ENCODE measurements at places on chromosomes 7 and 10.

DNA sequence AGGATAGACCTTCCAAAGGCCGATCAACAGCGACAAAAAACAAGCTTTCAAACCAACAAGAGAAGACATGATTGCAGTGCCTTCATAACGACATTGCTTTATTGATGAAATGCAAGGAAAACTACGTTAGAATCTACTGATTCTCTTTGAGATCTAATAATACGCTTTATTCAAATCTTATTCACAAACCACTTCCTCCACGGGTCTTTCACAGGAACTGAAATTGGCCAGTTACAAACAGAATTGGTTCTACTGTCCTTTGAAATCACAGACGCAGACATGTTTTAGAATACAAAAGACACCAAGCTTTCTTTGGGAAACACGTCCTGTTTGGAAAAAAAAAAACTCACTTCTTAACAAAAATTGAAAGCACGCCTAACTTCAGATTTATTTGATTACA is 74.7 kb upstream of the SEPHS1 start:
- DNase-seq: no peak

DNA sequence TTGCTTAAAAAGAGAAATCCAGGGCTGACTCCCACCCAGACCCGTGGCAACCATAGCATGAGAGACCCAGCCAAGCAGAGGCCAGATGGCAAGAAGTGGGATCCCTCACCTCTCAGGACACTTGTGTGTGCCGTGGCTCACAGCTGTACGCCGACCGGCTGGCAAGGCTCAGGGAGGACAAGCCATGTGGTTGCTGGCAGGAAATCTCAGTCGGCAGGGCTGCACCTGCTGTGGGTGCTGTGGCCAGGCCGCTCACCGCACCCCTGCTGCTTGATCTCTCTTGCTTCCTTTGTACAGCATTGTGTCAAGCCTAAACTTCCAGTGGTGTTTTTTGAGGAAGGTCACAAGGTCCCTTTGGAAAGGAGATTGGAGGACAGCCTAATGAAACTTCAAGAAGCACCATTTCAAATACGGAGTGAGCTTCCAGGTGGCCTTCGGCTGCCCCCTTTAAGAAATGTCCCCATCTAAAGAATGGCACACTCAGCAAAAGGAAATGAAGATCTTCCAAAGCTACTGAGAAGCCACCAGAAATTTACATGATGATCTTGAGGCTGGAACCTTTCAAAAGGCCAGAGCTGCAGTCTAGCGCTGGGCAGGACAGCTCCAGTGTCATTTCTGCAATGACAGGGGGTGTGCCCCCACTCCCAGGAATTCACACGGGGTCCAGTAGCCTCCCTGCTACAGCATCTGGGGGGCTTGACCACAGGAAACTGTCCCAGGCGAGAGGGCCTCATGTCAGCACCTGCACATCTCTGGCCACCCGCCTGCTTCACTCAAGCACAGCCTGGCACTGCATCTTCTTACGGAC is 409.0 kb upstream of the MGMT start:
- no peak for DNase-seq

DNA sequence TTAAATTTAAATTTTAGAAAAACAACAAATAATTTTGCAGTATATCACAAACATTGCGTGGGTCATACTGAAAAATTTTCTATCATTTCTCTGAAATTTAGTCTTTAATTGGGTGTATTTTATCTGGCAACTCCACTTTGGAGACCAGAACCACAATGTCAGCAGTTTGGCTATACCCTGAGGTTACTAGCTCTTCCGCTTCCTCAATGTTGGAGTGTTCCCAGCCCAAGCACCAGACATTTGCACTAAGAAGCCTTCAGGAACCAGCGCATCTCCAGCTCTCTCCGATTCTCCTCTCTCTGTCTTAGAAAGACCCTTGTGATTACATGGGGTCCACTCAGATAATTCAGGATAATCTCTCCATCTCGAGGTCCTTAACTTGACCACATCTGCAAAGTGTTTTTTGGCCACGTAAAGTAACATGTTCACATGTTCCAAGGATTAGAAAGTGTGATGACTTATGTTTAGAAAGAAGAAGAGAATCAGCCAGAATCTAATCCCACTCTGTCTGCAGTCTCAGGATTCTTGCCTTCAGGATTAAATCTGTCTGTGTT is 43.1 kb upstream of the ADRB1 start:
- no peak for DNase-seq

DNA sequence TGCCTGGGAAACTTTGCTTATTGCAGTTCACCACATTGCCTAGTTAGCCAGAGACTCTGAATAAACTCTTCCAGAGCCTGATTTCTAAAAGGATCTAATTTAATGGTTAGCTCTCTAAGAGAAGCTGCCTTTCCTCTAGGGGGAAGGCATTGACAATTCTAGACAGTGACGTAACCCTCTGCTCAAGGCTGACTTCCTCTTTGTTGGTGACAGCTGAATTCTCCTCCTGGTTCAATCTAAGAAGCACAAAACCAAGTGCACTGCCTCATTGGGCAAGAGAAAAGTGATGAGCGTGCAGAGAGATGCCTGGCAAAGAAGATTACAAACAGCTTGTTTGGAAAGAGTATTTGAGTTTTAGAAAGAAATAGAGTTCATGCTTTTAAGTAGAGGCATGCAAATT is 102.7 kb downstream of the MACC1 start:
- DNase-seq: peak; percentile 4

- no peak for DNase-seq
Measured at GRCh38 chr10:68442971-68443370, 28.8 kb downstream of the DNA2 start.

DNA sequence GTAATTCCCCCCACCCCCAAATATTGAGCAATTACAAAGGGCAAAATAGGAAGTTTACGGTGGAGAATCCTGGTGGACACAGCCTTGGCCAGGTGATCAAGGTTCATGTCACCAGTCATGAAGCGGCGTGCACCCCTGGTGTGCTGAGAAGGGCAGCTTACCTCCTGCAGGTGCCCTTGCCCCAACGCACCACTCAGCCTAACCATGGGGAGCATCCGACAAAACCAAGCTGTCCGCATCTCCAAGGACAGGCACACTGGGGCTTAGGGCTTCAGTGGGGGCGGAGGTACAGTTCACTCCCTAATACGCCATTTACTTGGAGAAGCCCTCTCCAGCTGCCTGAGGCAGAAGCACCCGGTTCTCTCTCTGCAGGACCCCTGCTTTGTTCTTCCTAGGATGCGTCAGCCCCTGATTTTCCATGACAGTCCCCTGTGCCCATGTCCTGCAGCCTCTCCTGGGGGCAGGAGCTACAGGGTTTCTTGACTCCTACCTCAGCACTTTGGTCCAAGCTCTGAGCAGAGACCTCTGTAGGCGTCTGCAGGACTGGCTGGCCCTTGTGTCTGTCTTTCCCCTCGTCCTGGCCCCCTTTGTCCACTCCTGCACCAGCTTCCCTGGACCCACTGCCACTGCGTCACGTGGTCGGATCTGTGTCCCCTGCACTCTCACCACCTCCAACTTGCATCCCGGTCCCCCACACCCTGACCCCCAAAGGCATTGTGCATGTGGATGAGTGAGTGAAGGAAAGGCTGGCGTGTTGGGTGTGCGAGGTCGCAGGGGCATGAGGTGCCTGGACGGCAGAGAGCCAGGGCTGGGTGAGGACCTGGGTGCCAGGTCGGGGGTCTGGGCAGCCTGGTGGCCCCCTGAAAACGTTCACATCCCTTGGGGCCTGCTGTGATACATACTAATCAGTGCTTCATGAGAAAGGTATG is 113.7 kb downstream of the LHPP start:
- DNase-seq: no peak

DNA sequence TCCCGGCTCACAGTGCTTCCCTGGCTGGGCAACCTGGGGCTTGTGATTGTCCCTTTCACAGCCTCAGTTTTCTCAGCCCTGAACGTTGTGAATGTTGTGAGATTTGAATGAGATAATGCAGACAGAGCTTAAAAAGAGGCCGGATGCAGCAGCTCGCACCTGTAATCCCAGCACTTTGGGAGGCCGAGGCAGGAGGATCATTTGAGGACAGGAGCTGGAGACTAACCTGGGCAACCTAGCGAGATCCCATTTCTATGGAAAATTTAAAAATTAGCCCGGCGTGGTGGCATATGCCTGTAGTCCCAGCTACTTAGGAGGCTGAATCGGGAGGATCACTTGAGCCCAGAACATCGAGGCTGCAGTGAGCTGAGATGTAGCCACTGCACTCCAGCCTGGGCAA is 56.6 kb downstream of the SPOCK2 start:
- no peak for DNase-seq

DNA sequence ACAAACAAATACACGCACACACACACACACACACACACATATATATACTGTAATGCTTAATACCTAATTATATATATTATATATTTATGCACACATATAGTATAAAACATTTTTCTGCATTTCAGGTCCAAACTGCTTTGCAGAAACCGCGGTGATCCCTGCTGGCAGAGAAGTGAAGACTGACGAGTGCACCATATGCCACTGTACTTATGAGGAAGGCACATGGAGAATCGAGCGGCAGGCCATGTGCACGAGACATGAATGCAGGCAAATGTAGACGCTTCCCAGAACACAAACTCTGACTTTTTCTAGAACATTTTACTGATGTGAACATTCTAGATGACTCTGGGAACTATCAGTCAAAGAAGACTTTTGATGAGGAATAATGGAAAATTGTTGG is 138.5 kb downstream of the VWC2 start:
- no peak for DNase-seq

DNA sequence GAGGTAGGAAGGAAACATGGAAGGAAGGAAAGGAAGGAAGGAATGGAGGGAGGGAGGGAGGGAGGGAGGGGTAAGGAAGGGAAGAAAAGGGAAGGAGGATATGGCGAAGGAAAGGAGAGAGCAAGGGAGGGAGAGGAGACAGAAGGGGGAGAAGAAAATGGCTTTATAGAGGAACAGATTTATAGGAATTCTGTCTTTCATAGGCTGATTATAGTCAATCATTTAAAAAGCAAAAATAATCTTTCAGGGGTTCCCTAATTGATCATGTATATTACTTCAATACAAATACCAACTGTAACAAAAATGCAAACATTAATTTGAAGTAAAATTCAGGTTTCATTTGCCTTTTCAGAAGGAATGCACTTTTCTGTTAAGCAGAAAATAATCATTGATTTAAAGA is 519.1 kb downstream of the MDFIC start:
- DNase-seq: no peak

GRCh38 chr10:113300201-113300600 is 252.7 kb upstream of the HABP2 start:
- DNase-seq: no peak

DNA sequence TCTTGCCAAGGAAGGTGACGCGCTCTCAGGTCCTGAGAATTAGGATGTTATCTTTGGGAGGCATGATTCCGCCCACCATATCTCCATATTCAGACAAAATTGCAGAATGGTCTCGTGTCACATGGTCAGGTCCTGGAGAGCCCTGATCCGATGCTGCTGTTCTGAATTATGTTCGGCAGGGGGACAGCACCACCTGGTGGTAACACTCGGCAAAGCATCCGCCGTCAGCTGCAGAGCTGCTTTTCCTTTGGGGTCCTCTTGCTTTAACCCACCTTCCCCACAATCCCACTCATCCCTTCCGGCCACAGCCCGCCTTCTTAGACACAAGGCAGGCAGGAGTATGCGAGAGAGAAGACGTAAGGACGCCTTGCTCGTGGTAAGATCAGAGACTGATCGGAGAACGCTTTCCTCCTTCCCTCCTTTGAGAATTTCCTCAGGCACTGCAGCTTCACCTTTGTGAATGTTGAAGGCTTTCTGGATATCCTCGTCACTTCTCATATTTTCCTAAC is 327.8 kb upstream of the C7orf33 start:
- peak; percentile 49 for DNase-seq

DNA sequence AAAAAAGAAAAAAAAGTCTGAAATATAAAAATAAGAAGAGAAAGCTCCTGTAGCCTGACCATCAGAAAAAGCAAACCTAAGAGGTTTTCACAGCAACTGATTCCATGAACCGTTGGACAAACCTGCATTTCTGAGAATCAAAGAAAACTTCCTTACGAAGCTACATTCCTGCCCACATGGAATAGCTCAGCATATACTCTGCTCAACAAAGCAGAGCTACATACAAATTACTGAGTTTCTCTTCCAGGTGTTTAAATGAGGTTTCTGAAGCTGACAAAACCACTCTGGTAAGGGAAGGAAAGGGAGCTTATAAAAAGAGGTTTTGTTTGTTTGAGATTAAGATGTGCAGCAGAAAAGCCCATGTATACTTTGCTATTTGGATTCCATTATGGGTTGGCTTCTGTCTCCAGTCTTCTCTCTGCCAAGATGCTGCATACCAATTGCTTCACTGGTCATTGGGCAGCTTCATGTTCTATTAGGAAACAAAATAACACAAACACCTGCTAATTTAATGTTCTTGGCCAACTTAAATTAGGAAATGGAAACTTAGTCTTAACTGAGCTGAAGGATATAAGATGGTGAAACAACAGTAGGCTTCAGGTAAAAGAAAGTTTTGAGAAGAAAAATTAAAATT is 314.1 kb downstream of the LRRTM3 start:
- DNase-seq: no peak

- no peak for DNase-seq
Measured at GRCh38 chr7:3995187-3995586, 686.9 kb upstream of the FOXK1 start.
